ENCODE measurements at places on chromosomes 7 and 10.
A peak's percentile ranks its signal among the peaks of the same experiment; 100 is the strongest.

GRCh38 chr10:129556316-129556715, 89.3 kb downstream of the MGMT start:
- DNase-seq, result no peak

DNA sequence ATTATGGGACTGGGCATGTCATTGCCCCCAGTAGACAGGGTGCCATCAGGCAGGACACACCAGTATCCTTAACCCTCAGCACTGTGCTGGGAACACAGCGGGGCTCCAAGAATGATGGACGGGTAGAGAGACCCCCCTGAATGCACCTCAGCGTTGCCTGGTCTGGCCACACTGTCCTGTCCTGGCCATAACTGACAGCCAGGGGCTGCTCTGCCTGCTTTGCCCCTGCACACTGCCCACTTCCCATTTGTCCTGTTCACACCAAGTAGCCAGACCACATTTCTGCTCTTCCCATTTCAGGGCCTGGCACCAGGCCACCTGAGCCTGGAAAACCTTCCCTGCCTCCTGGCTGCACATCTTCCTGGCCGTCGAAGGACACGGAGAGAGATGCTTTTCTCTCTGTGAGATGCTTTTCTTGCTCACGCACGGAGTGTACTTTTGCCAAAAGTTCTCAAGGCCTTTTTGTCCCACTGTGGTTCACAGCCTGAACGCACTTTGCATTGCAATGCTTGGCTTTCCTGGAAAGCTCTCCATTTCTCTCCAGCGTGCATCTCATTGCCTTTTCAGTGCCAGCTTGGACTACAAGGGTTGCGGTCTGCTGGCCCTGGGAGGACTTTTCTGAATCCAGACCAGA, 131.0 kb upstream of the EEPD1 start:
- no peak for DNase-seq

DNA sequence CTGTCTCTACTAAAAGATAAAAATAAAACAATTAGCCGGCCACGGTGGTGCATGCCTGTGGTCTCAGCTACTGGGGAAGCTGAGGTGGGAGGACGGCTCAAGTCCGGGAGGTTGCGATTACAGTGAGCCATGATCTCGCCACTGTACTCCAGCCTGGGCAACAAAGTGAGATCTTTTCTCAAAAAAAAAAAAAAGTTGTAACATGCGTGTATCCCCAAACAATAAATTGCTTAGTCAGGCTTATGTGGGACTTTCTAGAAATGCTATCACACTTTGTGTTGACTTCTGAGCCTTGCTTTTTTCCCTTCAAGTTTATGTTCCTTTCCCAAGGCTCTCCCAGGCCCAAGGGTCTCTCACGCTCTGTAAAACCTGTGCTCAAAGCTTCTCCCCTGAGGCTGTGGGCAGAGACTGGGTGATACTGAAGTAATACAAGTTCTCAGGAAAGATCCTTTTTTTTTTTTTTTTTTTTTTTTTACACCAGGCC, 88.0 kb upstream of the TNS3 start:
- no peak for DNase-seq

DNA sequence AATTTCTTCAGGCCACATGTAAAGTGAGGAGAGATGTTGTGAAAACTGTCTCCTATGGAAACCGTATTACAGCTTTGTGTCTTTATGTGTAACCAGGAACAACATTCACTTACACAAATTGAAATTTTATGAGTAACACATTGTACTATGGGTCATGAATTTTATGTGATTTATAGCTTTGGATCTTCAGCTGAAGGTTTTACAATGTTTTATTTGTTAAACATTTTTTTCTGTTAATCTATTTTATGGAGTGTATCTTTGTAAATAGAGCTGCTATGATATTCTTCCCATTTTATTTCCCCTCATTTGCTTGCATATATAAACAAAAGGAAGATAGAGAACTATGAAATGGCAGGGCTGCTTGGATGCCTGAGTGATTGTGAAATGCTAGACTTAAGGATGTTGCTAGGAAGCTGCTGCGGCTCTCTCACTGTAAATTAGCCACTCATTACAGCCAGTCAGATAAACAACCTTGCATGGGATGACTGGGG, 104.5 kb upstream of the PCLO start:
- peak; percentile 14 for DNase-seq

GRCh38 chr7:121832347-121832746, 40.6 kb upstream of the PTPRZ1 start:
- DNase-seq, result peak; percentile 14

DNA sequence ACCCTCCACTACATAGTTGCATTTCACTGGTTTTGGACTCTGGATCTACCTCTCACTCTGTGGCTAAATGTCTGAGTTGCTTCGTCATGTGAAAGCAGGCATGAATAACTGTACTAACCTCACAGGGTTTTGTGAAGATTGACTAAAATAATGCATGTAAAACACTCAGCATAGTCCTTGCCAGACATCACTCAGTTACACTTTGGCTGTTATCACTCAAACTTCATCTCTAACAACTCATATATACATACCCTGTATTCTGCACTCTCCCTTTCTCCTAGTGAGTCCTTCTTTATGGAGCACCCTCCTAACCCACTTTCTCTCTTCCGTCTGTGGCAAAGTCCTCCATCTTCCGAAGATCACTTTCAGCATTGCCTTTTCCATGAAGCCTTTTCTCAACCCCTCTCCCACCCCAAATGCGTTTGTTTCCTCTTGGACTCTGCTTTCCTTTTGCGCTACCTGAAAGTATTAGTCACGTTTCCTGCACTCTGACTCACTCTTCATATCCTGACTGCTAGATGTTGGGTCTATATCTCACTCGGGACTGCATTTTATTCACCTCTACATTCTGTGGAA, 72.6 kb downstream of the OSBPL3 start:
- DNase-seq, result peak; percentile 89

DNA sequence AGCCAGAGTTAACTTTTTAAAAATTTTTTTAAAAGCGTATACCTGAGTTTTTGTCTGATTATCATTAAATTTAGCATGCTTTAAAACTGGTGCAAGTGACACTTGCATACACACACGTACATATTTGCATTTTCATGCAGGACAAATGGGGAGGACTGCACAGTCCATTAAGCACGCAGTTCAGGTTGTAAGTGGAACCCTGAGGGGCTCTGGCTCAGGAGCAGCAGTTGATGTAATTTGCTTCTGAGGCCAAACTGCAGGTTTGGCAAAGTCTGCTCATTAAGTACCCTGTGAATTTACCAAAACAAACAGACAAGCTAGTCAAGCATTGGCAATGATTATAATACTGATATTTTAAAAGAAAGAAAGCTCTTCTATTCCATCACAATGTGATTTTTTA, 215.8 kb upstream of the PFKP start:
- DNase-seq, result no peak

DNA sequence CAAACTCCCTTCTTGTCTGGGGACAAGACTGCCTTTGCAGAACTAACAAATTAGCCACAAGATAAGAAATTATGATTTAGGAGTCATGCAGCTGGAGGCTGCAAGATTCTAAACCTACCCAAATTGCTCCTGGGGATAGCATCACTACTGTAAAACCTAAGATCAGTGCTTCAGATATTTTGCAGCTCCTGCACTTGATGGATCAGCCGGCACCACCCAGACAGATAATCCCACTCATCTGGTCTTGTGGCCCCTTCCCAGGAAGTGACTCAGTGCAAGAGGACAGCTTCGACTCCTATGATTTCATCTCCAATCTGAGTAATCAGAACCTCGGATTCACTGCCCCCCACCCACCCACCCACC, 181.9 kb downstream of the AKR1D1 start:
- DNase-seq, result peak; percentile 76

GRCh38 chr7:17022920-17023319, 141.1 kb upstream of the AGR3 start:
- DNase-seq, result no peak

- DNase-seq, result no peak
Measured at GRCh38 chr10:60534761-60535389, 145.2 kb upstream of the ANK3 start.

All from A172 (cell line).